ENCODE measurements at places on chromosomes 3 and 15. TPM values are rescaled to one million over a fixed set of nuclear protein-coding genes. Genes with fewer than 3 reads are reported as not detected.

Gene AEN
- total RNA-seq = 76.1 TPM

Gene CAMKV
- total RNA-seq = 1.7 TPM

Gene EEFSEC
- total RNA-seq = 23.9 TPM

Gene MYRIP
- total RNA-seq = not detected

Gene PLXND1
- total RNA-seq = 1.5 TPM

Gene GP9
- total RNA-seq = not detected

Gene ARHGEF26
- total RNA-seq = 0.04 TPM

Gene CHRNA5
- total RNA-seq = 7.3 TPM

Gene RSRC1
- 33.2 TPM for total RNA-seq

Gene PLSCR2
- not detected for total RNA-seq

Gene ACOX2
- not detected for total RNA-seq

Gene SETMAR
- total RNA-seq = 23.6 TPM

Gene MIX23
- total RNA-seq = 210 TPM

Gene SLC22A13
- total RNA-seq = 0.27 TPM

Gene KLHL40
- total RNA-seq = not detected

Gene EFCAB12
- total RNA-seq = 0.24 TPM

Gene ITIH4
- 6.8 TPM for total RNA-seq

Gene COL6A6
- total RNA-seq = not detected

Gene C3orf20
- total RNA-seq = not detected

Gene IDH3A
- total RNA-seq = 150 TPM

Gene CLRN1
- total RNA-seq = not detected

Gene CCR3
- not detected for total RNA-seq

Gene KIF23
- 57.3 TPM for total RNA-seq

Gene SOX14
- total RNA-seq = not detected
